Stimulated activated CD8-positive, alpha-beta memory T cell treated with anti-CD3 and anti-CD28 coated beads, Interleukin-4, amount 100 ng/mL, for 24 hours (primary cell): ENCODE measurements at places on chromosomes 12 and 14.

- no peak for DNase-seq
Observed at GRCh38 chr12:23221066-23221465, 596.1 kb downstream of the ETNK1 start.

- no peak for DNase-seq
Observed at GRCh38 chr12:79566452-79567174, 124.2 kb downstream of the PAWR start.

- DNase-seq = no peak
Observed at GRCh38 chr12:29589286-29589820, 91.9 kb upstream of the OVCH1 start.

DNA sequence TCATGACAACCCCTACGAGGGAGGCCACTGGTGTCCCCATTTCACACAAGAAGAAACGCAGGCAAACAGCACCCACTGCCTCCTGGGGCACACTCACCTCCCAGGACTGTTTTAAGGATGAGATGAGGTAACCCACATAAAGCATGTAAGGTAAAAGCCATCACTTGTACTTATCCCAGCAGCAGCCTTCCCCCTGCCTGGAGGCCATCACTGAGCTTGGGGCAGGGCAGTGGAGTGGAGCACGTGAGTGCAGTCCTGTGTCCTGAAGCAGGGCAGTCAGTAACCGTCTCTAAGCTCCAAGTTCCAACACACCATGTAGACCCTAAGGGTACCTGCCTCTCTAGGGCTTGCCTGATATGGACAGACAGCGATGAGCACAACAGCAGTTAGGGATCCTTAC is 1.7 kb downstream of the POLE start:
- DNase-seq = no peak

- DNase-seq = no peak
Observed at GRCh38 chr12:104960464-104960863, 2.4 kb upstream of the SLC41A2 start.

DNA sequence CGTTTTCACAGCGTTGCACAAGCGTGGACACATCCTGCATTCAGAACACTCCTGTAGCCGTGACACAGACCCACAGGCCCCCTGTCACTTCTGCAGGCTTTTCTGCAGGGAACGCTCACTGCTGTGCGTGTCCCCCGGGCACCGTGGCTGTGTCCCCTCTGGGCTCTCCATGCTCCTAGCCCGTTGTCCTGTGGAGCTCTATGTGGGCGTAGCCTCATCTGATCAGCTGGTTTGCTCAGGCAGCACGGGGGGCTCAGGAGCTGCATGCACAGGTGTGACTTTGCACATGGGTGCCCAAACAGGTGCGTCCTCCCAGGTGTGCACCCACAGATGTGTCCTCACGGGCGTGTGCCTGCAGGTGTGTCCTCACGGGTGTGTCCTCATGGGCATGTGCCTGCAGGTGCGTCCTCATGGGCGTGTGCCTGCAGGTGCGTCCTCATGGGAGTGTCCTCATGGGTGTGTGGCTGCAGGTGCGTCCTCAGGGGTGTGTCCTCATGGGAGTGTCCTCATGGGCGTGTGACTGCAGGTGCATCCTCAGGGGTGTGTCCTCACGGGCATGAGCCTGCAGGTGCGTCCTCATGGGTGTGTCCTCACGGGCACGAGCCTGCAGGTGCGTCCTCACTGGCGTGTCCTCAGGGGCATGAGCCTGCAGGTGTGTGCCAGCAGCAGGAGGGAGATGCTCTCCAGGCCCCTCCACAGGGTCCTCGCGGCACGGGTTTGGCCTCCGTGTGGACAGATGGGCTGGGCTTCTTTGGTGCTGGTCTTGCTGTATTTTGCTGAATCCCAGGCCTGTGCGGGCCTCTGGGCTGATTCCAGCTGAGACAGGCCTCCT is 17.5 kb downstream of the MTA1 start:
- DNase-seq = no peak
